ENCODE measurements at places on chromosomes 7 and 10. TPM values are rescaled to one million over a fixed set of nuclear protein-coding genes. Genes with fewer than 3 reads are reported as not detected.

Gene ITPRID1
- not detected for polyA plus RNA-seq

Gene CPA4
- polyA plus RNA-seq, result 0.14 TPM

Gene HOXA6
- 48.9 TPM for polyA plus RNA-seq

- no peak for DNase-seq
These were observed 56.3 kb upstream of the MDFIC start for GRCh38 chr7:114865564-114865963.

- DNase-seq, result no peak
These were observed 34.1 kb upstream of the NMT2 start for GRCh38 chr10:15202639-15203038.

- no peak for DNase-seq
These were observed 191.0 kb downstream of the MAD1L1 start for GRCh38 chr7:2041496-2042367.

- DNase-seq, result no peak
These were observed 67.0 kb upstream of the CFAP46 start for GRCh38 chr10:133009218-133009950.

DNA sequence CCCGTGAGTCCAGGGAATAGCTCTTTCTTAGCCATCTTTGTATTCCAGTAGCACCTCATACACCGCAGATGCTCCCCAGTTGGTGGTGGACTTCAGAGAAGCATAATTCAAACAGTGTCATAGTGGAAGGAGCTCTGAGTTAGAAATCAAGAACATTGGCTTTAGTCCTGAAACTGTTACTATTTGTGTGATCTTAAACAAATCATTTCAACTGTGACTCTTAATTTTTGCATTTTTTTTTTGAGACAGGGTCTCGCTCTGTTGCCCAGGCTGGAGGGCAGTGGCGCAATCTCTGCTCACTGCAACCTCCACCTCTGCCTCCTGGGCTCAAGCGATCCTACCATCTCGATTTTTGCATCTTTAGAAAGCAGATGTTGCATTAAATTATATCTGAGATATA, 1.8 kb downstream of the BPGM start:
- DNase-seq, result no peak

GRCh38 chr7:98225913-98226614, 14.8 kb downstream of the BHLHA15 start:
- DNase-seq, result no peak

- no peak for DNase-seq
These were observed 80.4 kb upstream of the CALN1 start for GRCh38 chr7:72492461-72493065.

DNA sequence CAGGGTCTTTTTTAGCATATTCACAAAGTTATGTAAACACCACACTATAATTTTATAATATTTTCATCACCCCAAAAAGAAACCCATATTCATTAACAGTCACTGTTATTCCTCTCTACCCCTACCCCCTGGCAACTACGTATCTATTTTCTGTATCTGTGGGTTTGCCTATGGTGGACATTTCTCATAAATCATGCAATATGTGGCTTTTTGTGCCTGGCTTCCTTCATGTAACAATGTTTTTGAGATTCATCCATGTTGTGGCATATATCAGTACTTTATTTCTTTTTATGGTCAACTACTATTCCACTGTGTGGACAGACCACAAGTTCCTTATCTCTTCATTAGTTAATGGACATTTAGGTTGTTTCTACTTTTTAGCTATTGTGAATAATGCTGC, 59.1 kb upstream of the PAPSS2 start:
- no peak for DNase-seq

GRCh38 chr7:65974876-65975275, 7.1 kb downstream of the GUSB start:
- no peak for DNase-seq

GRCh38 chr10:62396864-62397263, 22.7 kb downstream of the ZNF365 start:
- no peak for DNase-seq

DNA sequence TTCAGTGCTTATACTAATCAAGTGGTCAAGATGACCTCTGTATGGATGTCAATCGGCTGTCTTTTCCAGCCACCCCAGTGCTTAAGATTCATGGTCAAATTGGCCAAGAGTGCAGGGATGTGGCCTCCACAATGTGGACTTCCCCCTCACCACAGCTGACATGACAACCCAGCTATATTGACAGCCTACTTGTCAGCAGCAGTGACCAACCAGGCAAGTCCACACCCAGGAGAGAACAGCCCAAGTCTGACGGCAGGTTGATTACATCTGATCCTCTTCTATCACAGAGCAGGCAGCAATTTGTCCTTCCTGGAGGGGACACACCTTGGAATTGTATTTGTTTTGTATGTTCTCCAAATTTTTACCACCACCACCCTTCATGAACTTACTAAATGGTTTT, 8.2 kb upstream of the ERVW-1 start:
- no peak for DNase-seq

Gene ASIC3
- polyA plus RNA-seq, result 2.5 TPM

DNA sequence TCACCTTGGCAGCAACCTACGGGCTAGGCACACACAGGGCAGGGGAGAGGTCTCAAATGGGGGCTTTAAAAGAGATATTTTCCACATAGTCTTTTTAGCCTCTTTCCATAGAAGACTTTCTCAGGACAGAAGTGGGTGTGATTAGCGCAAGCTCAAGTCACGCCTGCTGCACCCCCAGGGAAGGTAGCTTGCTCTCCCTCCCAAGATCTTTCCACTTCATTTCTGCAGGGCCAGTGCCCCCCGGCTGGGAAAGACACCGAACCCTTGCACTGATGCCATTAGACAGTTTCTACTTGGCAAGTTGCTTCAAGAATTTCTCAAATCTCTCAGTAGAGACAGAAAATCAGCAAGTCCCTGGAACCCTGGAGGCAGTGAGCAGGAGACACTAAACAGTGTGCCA, 19.4 kb downstream of the CHST15 start:
- DNase-seq, result no peak

DNA sequence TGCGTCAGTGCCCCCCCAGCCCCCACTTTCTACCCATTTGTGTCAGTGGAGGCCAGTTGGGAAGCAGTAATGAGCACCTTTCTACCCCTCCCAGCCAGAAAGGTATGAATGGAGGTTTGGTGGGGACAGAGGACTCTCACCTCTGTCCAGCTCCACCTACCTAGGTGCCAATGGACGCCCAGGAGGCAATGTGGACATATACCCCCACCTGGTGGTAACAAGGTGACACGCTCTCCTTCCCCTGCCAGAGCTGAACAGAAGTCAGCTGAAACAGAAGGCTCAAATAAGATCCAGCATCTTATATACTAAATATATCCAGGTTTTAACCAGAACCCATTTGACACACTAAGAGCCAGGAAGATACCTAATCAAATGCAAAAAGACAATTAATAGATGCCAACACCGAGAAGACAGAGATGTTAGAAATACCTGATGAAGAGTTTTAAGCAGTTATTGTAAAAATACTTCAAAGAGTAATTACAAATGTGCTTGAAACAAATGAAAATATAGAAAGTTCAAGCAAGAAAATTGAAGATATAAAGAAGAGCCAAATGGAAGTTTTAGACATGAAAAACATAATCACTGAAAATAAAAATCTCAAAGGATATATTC, 18.4 kb upstream of the SORCS3 start:
- DNase-seq, result no peak

- DNase-seq, result no peak
These were observed 23.7 kb upstream of the LIMK1 start for GRCh38 chr7:74059681-74060588.

- DNase-seq, result no peak
These were observed 2.4 kb downstream of the TLL2 start for GRCh38 chr10:96511044-96511945.

Gene VSTM4
- 14.2 TPM for polyA plus RNA-seq

Gene PHKG1
- 0.90 TPM for polyA plus RNA-seq

GRCh38 chr10:34814913-34815184, 247 bp downstream of the PARD3 start:
- DNase-seq, result no peak

- DNase-seq, result no peak
These were observed 349.6 kb downstream of the DNAJB6 start for GRCh38 chr7:157686285-157686894.

- no peak for DNase-seq
These were observed 41.5 kb upstream of the C10orf67 start for GRCh38 chr10:23386052-23386451.

Gene PON1
- polyA plus RNA-seq, result 1.3 TPM

Gene SCRN1
- 65.0 TPM for polyA plus RNA-seq

Gene CH25H
- 0.23 TPM for polyA plus RNA-seq

DNA sequence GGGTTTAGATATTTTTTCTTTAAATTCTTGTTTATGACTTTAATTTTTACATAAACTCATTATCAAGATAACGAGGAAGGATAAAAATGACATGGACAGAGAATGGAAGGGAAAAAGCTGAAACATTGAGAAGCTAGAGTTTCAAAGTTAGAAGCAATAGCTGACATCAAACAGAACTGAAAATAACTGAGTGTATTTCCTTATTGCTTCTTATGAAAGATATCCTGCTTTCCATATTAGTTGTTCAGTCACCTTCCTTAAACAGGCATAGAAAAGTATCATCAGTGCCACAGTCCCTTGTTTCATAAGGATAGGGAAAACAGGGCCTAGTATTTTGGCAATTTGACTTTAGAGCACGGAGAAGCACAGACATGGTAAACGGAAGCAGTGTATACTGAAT, 460.5 kb upstream of the GHITM start:
- no peak for DNase-seq

GRCh38 chr10:26689399-26689798, 8.1 kb upstream of the PDSS1 start:
- DNase-seq, result no peak
